ENCODE measurements at places on chromosomes 3 and 15.

DNA sequence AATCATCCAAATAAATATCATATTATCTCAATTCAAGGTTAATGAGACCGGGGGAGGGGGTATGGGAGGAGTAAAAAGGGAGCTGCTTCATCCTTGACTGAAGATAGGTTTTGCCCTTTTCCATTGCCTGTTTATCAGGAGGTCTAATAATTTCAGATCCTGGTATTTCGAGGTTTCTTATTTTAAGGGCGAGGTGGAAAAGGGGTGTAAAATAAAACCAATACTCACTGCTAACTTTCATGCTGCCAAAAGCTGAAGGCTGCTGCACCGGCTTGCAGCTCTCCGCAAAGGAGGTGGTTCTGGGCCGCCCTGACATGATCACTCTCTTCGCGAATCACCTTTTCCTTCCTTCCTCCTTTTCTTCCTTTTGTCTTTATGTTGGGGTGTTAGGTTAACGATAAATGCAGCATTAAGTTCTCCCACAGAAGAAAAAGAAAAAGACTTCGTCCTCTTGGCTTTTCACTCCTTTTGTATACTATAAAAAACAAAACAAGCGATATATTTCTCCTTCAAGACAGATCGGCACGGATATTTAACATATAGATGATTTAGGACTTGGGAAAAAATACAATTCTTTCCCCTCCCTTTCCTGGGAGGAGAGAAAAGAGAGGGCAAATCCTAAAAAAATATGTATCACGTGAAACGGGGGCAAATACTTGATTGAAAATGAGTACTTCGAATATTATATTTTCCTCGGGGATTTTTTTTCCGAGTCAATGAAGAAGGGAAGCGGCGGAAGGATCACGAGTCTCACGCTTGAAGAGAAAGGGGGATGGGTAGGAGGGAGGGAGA, 932 bp downstream of the GSK3B start:
- peak; percentile 55 for DNase-seq

DNA sequence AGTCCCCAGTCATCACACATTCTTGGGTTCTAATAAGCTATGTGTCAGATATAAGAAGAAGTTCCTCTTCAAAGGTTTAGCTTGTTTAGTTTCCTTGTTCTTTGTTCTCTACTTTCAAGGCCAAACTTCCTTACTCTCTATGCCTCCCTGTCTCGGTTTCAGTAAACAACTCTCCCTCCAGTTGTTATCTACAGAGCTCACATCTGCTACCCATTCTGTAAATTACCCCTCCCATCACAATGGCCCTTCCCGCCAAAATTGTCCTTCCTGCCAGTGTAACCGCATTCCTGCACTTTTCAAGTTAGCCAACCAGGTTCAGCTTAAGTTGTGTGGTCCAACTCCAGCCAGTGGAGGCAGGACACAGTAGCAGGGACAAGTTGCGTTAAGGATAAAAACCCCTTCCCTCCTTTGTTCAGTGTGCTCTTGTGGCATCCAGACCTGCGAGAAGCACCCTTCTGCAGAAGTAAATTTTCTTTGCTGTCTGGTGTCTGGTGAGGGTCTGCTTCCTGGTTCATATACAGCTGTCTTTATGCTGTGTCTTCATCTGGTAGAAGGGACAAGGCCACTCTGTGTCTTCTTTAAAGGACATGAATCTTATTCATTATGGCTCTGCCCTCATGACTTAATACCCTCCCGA, 342.1 kb upstream of the GRM7 start:
- no peak for DNase-seq

DNA sequence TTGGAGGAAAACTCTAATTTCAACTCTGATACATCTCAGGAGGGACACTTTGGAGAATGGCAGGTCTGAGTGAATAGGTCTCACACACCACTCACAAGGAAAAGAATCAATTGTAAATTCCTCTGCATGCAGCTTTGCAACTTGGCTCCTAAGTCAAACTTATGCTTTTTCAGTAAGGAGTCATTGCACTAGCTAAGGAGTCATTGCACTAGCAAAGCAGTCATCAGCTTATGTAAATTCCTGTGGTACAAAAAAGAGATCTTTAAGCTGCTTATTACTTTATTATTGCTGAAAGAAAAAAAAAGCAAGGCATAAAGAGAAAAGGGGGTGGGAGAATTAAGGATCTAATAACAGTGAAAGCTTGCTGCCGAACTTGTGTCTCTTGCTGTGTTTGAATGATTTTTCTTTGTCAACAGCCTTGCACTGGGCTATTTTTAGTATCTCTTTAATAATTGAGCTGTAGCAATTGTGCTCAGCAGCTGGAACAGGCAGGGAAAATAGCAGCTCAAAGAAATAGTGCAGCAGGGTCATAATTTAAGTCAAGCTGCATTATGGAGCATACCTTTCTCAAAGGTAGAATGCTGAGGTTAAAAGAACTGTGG, 154.3 kb upstream of the ARPP21 start:
- DNase-seq: no peak

GRCh38 chr3:114011059-114011797, 45.1 kb downstream of the CCDC191 start:
- no peak for DNase-seq

DNA sequence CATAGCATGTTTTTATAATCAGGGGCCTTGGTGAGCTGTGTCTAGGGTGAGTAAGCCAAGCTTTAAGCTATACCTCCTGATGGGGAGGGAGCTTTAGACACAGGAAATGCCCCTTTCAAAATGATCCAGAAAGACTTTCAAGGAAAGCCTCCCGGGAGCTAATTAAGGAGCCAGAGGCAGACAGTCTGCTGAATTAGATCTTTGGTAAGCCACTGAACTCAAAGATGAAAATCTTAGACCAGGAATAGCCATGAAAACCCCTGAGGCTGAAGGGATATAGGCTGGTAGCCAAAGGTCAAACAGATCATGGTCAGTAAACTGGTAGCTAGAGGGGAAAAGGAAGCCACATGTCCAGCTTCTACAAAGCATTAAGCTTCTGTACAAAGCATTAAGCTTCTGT, 42.7 kb upstream of the GAP43 start:
- no peak for DNase-seq

- DNase-seq: peak; percentile 13
Measured at GRCh38 chr3:44439499-44440295, 37.8 kb downstream of the ZNF445 start.

DNA sequence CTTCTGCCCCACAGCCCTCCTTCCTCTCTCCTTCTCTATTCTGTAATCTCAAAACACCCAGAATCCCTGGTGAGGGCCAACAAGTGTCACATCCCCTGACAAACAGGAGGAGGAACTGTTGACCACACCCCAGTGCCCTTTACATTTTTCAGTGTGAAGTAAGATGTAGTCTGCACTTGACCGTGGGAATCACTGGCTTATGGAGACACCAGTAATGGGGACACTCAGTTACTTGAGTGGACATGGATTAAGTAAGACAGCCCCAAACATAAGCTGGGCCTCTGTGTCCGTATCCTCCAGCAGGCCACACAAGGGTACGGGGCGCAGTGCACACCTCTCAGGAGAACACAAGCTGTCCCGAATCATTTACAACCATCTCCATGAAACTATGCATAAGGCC, 28.4 kb upstream of the LIMD1 start:
- DNase-seq: no peak

GRCh38 chr15:68113751-68114150, 59.6 kb downstream of the PIAS1 start:
- DNase-seq: no peak

GRCh38 chr3:118425272-118425837, 609.3 kb downstream of the IGSF11 start:
- DNase-seq: no peak

DNA sequence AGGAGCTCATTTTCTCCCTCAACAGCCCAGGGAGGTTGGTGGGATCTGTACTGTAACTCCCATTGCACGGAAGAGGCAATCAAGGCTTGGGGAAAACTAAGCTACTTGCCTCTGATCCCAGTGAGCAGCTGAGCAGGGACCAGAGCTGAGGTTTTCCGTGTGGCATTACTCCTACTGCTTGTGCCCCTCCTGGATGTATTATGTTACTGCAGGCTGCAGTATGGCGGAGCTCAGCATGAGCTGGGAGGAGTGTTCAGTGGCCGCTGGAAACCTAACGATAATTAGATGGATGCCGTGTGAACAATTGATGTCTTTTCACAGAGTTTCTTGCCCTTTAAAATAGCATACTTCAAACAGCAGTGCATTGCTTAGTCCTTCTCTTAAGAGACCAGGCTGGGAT, 2.0 kb upstream of the TPRG1 start:
- no peak for DNase-seq

DNA sequence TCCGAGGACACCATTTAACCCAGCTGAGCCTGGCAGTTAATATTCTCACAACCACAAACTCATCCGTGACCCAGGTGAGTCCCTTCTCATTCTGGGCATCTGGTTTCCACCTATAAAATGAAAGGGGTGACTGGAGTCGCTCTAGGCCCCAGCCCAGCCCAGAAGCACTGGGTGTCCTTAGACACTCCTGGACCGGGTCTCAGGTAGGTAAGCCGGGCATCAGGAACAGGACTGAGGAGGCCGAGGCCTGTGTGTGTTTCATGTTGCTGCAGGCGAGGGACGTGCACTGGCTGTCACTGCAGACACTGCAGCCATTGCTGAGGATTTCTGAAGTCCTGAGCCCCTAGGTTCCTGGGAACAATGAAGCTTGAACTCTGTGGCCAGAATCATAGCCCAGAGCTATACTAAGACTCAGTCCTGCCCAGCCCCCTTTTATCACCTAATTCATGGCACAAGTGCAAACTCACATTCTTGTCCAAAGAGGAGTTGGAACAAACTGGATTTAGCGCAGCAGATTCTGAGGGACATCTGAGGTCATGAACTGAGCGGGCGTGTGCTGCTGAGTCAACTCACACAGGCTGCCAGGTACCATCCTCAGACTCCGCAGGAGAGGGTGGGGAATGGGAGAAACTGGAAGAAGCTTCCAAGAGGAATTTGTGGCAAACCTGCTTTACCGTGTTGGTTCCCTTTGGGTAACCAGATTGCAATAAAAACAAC, 184.9 kb downstream of the FAM43A start:
- DNase-seq: no peak

GRCh38 chr3:124985349-124985748, 50.8 kb upstream of the MUC13 start:
- no peak for DNase-seq

DNA sequence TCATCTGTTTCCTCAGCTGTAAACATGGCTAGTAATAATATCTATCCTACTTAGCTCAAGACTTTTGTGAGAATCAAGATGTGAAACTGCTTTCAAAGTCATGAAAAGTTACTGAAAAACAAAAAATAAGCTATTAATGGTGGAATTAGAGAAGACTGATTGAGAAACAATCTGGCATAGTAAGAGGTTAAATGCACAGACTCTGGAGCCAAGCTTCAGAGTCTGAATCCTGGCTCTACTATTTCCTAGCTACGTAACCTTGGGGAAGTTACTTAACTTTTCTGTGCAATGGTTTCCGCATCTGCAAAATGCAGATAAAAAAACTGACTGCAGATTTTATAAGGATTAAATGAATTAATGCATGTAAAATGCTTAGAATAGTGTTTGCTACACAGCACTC, 28.8 kb downstream of the LRRFIP2 start:
- DNase-seq: no peak

GRCh38 chr3:31936420-31937060, 44.5 kb downstream of the OSBPL10 start:
- DNase-seq: no peak

DNA sequence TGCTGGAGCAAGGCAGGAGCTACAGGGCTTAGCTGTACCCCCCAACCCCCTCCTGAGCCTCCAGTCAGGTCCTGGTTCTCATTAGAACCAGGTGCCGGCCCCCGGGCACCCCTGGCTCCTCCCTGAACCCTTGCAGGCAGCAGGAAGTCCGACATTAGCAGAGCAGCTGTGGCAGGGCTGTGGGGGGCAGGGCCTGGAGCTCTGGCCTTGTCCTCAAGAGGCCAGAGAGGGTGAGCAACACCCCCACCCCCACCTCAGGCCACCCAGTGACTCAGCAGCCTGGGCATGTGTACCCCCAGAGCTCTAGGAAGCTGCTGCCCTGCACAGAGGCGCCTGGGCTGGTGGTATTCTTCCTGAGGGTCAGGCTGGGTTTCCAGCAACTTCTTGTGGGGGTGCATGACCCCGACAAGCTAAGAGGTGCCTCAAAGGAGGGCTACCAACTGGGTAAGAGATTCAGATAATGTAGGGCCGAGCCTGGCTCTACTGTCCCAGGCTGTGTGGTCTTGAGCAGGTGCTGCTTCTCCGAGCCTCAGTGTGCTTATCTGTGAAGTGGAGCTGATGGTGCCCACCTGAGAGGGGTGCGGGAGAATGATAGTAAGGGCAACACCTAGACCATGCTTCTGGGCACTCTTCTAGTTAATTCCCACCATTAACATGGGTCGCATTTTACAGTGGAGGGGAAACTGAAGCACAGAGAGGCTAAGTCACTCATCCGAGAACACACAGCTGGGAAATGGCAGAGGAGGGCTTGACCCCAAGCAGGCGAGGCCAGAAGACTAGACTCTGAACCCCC, 16.0 kb downstream of the H1-8 start:
- no peak for DNase-seq

DNA sequence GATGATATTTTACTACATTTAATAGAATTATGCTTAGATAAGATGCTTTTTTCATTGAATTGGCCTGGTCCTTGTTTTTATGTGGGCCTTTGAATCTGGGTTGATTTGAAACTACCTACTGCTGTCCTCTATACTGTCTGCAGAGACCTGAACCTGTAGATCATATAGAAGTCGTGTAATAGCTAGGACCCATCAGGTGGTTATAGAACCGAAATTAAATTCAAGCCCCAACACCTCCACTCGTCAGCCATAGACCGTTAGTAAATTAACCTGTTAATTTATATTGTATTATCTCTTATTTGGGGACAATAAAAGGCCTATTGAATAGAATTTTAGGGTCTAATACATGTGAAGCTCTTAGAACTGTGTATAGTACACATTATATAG, 108.4 kb downstream of the MBNL1 start:
- DNase-seq: no peak

DNA sequence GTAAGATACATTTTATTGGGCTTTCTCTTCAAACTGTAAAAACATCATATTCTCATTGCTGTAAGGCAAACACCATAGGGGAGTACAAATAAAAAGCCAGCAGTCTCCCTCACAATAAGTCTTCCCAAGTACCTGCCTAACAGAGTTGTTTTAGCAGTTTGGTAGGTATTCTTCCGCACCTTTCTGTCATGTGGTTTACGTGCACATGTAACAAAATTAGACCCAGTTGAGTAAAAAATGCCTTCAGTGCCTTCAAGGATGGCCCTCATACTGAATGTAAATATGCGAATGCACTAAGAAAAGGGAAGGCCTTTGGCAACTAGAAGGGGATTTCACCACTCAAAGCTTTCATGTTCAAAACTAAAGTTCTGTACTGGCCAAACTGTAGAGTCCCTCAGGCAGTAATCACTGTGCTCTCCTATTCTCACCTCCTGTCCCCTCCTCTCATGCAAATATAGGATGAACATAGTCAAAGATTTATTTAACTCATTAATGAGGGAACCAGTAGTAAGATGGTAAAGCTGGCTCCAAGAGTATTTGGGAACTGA, 26.4 kb downstream of the USP3 start:
- no peak for DNase-seq

All from hippocampal formation (tissue), 2 donors.